Effector CD8-positive, alpha-beta T cell (primary cell): ENCODE measurements at places on chromosomes 4 and X.
A peak's percentile ranks its signal among the peaks of the same experiment; 100 is the strongest.

DNA sequence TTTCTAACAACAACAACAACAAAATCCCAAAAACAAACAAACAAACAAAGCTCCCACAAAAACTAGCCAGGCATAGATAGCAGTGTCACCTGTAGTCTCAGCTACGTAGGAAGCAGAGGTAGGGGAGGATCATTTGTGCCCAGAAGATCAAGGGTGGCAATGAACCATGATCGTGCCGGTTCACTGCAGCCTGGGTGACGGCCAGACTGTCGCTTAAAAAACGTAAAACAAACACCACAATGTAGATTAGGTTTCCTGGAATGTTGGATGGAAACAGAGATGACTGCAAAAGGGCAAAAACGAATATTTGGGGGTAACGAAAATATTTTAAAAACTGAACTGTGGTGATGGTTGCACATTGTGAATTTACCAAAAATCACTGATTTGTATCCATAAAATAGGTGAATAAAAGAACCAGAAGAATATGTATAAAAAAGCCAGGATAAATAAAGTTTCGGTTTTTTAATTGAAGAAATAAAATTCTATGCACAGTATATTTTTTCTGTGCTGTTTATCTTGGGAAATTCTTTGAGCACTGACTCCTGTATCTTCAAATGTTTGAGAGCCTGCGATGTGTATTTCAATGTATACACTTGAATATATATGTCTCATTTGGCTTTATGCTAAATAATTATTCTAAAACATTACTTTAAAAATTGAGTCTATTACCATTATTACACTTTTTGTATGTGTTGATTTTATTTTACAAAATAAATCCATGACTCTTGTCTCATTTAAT, 1477.0 kb downstream of the PCDH7 start:
- DNase-seq, result no peak

GRCh38 chr4:47478804-47479203, 6.3 kb upstream of the ATP10D start:
- no peak for DNase-seq

DNA sequence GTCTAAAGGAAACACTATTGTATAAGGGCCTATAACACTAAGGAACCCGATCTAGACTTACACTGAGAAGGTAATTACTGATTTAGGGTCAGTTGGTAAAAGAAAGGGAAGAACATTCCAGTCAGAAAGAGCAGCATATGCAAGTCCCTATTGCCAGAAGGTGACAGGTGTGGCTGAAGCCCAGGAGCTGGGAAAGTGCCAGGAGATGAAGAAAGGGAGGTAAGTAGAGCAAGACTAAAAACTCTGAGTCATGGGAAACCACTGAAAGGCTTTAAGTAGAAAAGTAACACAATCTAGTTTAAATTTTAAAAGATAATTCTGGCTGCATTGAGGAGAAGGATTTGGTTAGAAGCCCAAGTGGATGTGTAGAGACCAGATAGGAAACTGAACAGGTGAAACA, 77.7 kb upstream of the INTU start:
- DNase-seq, result no peak

GRCh38 chr4:27010334-27010940, 149.8 kb downstream of the STIM2 start:
- DNase-seq, result peak; percentile 19

GRCh38 chrX:96440941-96441340, 243.7 kb upstream of the DIAPH2 start:
- no peak for DNase-seq

DNA sequence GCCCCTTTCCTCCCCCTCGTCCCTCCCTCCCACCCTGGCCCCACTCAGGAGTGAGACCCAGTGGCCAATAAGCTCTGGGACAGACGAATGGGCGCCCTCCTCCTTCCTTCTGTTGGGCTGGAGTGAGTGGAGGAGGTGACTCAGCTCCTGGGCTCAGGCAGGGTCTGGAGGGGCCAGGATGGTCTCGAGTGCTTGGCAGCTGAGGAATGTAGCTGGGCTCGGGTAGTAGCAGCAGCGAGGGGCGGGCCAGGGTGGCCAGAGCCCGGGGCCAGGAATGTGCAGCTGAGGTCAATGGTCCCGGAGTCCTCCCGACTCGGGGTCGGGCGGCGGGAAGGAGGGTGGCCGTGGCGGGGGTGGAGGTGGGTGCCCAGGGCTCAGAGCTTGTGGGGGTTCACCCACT, 15.0 kb downstream of the G6PD start:
- no peak for DNase-seq

DNA sequence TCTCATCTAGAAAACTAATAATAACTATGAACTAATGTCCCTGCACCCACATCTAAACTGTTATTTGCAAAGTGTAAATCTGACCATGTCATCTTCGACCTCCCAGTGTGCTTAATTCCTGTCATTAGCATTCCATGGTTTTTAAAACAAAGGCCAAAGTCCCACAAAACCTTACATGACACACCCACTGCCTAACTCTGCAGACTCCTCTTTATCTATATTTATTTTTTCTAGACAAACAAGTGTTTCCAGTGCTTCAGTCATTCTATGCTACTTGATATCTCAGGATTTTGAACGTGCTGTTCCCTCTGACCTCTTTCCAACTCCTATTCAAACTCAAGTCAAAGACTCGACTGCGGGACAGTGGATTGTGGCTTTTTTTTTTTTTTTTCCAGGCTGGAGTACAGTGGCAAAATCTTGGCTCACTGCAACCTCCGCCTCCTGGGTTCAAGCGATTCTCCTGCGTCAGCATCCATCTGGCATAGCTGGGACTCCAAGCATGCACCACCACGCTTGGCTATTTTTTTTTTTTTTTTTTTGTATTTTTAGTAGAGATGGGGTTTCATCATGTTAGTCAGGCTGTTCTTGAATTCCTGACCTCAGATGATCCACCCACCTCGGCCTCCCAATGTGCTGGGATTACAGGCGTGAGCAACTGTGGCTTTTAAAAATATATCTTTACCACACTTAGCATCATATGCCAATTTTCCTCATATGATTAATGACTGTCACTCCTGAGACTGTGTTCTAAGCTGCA, 1511.0 kb downstream of the ARAP2 start:
- no peak for DNase-seq

DNA sequence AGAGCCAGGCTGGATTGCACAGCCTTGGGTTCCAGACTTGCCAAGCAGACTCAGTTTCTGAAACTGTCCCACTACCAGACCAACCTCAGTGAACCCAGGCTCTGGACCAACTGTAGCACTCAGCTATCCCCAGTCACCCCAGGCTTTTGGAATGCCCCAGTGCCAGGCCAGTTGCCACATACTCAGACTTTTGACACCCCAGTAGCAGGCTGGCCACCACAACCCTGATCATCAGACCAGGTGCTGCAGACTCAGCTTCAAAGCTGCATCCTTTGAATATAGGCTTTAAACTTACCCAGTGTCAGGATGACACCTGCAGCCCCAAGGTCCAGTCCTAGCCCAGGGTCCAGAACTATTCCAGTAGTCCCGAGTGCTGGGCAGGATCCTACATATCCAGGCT, 1389.9 kb downstream of the ARAP2 start:
- no peak for DNase-seq

DNA sequence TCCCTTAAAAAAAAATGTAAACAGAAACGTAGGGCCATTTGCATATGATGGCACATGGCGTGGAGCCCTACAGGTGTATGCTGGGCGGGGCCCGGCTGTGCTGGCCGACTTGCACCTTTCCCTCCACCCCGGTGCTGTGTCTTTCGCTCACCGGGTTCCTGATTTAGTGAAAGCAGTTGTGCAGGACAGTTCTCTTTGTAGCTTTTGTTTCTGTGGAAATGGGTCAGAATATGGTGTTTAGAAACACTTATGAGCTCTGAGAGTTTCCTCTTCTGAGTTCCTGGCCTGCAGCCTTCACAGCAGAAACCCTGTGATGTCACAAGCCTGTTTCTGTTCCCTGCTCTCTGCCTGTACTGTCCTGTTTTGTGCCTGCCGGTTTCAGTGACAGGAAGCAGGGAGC, 22.5 kb upstream of the MSANTD1 start:
- DNase-seq, result no peak
